ENCODE measurements at places on chromosomes 5 and 9. TPM values are rescaled to one million over a fixed set of nuclear protein-coding genes. Genes with fewer than 3 reads are reported as not detected.

DNA sequence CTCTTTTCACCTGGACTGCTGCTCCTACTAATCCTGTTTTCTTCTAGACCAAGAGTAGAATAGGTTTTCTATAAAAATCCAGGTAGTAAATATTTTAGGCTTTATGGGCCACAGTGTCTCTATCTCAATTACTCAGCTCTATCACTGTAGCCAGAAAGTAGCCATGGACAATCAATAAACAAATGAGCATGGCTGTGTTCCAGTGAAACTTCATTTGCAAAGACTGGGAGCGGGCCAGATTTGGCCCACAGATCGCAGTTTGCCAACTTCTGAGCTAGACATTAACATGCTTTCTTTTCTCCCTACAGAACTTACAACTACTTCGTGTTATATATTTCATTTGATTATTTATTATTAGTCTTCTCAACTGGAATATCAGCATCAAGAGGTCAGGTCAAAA, 30.2 kb downstream of the BRINP1 start:
- DNase-seq: no peak

DNA sequence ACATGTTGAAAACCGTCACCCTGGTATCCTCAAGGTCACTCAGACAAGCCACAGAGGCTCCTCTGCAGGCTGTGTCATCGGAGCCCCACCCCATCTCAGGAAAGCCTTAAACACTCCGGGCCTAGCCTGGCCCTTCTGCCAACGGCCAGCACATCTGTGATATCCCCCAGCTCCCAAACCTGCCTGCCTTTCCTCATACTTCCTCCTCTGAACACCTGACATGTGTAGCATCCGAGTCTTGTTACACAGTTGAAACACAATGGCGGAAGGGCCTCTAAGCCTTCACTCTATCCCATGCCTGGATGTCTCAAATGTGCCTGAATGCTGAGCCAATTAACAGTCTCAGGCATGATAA, 32.9 kb upstream of the TGFBR1 start:
- no peak for DNase-seq

GALNT12 gene
- total RNA-seq: 0.94 TPM

DNA sequence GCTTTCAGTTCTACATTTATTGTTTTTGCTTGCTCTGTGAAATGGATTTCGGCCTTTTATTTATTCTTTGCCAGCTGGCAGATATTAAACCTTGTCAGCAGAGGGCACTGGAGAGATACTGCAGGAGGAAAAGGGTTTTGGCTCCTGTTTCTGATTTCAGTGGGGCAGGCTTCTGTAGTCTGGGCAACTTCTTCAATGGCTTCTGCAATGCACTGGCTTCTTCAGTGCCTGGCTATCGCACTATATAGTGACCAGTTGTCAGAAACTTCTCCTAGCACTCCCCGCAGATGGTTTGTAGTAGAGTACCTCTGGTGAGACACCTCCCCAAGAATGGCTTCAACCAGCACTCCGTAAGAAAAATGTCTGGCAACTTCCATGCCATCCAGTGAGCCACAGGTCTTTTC, 3.2 kb upstream of the NFX1 start:
- no peak for DNase-seq

DNA sequence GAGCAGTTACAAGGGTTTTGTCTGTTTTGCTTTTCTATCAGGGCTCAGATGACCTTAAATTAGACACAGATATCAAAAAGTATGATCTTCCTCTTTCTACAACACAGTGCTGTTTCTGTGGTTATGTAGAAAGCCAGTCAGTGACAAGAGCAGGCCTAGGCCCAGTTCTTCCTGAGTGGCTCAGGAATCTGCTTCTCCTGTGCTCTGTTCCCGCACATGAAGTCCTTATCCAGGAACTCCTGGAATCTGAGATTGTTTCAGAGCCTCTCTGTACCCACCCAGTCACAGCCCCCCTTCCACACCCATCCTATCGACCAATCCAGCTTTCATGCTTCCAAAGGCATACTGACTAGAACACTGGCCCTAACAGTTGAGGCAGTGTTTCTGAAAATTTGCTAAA, 40.4 kb upstream of the SMU1 start:
- DNase-seq: no peak

DNA sequence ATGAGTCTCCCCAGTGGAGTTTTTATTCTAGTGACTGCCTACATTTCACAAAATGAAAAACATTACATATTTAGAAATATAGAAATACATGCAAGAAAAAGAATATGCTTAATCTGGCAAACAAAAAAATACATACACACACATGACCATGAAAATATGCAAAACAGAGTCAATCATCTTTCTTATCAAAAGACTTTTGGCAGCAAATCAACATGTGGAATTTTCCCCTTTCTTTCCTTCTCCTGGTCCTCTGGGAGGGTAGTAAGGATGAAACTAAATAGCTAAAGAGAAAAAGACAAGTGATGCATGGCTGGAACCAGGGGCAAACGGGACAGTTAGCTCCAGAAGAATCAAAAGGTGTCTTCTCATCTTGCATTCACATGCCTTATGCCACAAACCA, 69.4 kb downstream of the APBA1 start:
- no peak for DNase-seq

CCDC180 gene
- total RNA-seq: 6.6 TPM

DNA sequence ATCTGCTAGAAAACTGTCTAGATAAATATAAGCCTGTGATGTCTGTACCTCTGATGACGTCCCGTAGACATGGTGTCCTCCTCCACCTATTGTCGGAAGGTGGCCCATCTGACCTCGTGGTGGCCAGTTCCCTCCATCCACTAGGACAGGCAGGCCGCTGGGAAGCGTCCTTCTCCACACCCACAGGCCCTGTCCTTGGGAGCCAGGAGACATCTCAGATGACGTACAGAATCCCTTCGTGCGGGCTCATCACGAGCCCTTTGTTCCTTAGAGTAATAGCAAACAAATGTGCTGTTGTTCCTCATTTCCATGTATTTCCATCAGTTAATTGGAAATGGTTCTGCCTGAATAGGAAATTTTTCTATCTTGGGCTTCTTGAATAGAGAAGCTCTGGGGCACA, 38.3 kb upstream of the TENT4A start:
- no peak for DNase-seq

GRCh38 chr9:18051638-18052037, 422.3 kb upstream of the ADAMTSL1 start:
- no peak for DNase-seq

DNA sequence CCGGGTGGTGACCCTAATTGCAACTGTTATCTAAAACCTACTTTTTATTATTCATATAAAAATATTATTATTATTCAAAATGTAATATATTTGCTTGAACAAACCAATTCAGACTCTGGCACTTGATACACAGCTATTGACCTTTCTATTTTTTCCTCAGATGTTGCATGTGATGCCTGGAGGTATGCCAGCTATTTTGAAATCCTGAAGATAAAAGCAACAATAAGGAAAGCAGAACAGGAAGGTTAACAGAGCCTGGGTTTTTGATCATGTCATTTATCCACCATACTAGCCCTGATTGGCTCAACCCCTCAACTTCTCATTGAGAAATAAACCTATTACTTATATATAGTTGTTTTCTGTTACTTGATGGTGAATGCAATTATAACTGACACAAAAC, 340.9 kb upstream of the KIF2A start:
- no peak for DNase-seq

FCN1 gene
- 2.5 TPM for total RNA-seq

DNA sequence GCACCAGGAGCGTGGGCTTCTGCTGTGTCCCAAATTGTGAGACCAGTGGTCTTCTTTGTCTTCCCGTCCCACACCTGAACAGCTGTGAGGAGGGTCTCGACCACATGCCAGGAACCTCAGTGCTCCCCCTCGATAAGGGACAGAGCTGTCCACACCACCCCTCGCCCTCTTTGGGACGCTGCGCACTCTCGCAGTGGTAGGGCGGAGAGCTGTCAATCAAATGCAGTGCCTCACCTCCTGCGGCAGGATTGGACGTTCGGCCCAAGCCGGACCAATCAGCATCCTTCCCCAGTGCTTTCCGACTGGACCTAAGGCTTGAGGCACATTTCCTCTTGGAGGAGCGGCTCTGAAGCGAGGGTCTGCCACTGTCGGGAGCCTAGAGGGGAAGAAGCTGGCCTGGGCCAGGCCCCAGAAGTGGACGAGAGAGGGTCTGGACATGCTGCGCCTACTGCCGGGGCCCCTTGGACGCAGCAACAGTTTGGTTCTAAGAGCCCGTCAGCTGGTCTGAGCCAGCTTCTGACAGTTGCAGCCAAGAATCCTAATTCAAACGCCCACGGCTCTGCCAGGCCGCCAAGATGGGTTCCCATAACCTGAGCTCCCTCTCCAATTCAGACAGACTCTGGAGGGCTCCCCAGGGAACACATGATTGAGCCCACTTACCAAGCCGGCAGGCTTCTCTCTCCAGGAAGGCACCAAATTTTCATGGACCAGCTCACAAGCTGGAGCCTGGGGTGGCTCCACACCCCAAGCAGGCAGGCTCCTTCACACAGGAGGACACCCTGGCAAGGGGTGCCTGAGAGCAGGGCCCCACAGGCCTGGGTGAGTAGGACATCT, 28.1 kb upstream of the ADAMTS2 start:
- no peak for DNase-seq

OGN gene
- 27.7 TPM for total RNA-seq

GRXCR2 gene
- 16.0 TPM for total RNA-seq

NRARP gene
- total RNA-seq: 9.0 TPM

BARX1 gene
- not detected for total RNA-seq

DNA sequence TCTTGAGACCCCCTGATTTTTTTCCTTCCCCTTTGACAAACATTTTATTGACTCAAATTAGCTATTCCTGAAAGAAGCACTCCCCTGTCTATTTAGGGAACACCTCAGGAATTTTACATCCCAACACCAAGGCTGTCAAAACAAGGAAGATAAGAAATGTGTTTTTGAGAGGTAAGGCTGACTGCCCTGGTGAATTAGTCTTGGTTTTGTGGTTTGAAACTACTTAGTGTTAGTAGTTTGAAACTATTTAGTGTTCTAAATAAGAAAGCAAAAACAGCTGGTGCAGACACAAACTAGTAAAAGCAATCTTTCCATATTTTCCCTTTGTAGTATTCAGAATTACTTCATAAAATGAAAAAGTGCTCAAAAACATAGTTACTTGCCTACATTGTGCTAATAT, 120.7 kb downstream of the PCSK1 start:
- DNase-seq: no peak

DNA sequence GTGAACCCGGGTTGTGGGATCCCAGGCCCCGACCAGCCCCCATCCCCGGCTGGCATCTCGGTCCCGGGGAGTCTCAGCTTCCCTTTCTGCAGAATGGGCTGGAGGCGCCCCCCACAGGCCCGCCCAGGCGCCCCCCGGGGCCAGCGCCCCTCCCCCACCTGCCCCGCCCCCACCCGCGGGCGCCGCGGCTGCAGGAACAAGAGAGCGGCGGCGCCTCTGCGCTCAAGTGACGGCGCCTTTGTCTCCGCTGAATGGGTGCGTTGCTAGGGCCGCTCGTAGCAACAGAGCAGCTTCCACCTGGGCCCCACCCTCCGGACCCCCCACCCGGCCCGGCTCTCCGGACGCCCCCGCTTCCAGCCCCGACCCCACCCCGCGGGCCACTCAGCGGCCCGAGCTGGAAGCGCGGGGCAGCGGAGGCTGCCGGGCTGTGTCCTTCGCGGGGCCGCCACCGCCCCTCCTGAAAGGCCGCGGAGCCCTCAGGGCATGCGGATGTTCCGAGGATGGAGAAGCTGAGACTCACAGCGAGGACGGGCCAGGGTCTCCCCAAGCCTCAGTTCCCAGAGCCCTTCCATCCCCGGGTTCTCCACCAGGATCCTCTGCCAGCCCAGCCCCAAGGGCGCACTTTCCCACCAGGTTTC, 27.5 kb downstream of the ADGRD2 start:
- DNase-seq: peak; percentile 49

GLRX gene
- 85.2 TPM for total RNA-seq

GRCh38 chr5:178388386-178389025, 155.9 kb upstream of the PHYKPL start:
- DNase-seq: peak; percentile 76

DNA sequence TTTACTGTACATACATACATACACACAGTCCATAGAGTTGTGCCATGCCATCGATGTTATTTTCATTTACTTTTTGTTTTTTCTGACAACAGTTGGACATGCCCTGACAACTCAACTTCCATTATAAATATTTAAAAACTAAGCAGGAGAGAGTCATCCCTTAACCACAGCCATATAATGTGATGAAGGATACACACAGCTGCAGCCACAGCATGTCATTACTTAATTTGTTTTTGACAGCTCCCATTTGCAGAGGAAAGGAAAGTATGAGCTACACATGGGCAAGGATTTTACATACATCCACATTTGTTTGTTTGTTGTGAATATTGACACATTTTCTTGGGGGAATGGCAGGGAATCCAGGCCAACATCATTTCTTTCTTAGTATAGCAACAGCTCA, 91.5 kb upstream of the TUT7 start:
- DNase-seq: no peak

MAMDC2 gene
- total RNA-seq: 17.0 TPM

LRRC70 gene
- total RNA-seq: 0.86 TPM

DNA sequence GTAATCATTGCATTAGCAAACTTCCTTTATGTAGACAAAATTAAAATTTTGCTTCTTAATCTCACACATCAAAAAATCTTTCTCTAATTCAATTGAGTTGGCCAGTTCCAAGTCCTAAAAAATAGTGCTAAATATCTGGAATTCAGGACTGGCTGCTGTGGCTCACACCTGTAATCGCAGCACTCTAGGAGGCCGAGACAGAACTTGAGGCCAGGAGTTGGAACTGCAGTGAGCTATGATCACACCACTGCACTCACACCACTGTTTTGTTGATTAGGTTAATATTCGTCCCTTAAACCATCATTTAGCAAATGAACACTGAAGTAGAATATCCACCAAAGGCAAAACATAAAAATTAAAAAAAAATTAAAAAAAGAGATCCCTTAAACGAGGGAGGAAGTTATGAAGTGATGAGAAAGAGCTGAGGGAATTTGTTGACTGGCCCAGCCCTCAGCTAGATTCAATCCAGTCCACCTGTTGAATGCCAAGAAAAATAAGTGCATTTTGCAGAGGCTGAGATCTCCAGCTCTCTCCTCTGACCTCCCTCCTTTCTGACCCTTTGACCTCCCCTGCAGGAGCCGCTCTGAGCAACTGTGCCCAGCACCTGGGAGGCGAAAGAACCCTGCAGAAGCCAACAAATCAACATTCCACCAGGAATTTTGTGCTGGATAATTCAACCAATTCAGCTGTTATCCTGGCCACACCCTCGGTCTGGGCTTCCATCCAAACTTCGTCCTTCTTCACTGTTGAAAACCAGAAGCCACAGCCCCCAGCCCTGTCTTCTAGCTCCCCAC, 96.8 kb downstream of the OR2K2 start:
- DNase-seq: peak; percentile 64

GRCh38 chr9:19298436-19299000, 68.0 kb downstream of the DENND4C start:
- no peak for DNase-seq

DNA sequence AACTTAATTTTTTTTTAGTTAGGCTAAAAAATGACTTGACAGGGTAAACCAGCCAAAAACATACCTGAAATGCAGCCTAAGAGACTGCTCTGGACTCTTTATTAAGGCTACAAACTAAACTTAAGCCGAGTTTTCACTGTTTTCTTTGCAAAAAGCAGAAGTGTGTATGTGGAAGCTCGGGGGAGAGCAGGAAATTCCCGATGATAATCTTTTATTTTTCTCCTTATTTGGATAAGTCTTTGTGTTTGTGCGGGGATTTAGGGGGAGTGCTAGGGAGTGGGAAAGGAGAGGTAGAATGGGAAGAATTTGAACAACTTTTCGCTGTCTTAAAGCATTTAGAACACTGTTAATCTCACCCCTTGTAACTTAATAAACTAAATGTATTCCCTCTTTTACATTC, 30.7 kb upstream of the GPR21 start:
- no peak for DNase-seq

- DNase-seq: no peak
Observed at GRCh38 chr9:73736270-73736669, 584.6 kb downstream of the ANXA1 start.
